Activated CD4-positive, alpha-beta T cell treated with anti-CD3 and anti-CD28 coated beads, Interleukin-2, amount 50 U/mL, for 4 hours (primary cell): ENCODE measurements at places on chromosomes 12 and 14.

GRCh38 chr12:49200919-49201594 lies 12.2 kb upstream of the TUBA1A start:
- DNase-seq: no peak

GRCh38 chr12:21843795-21844194 lies 69.3 kb upstream of the KCNJ8 start:
- DNase-seq: no peak

DNA sequence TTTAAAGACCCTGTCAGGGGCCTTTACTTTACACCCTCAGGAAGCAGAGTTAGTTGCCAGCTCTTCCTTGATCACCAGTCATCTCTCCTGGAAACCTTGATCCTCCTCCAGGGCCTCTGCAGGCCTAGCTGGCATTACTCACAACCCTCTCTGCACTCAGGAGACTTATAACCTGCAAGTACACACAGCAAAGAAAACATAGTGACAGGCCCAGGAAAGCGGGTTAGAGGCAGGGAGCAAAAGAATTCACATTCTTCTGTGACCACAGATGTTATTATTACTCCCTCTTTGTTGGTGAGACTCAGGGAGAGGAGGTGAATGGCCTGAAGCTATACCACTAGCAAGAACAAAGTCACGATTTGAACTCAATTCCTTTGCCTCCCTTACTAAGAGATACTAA lies 87.4 kb downstream of the OR11H12 start:
- DNase-seq: no peak

- no peak for DNase-seq
These were observed 9.8 kb downstream of the SLC38A1 start for GRCh38 chr12:46259071-46259470.

DNA sequence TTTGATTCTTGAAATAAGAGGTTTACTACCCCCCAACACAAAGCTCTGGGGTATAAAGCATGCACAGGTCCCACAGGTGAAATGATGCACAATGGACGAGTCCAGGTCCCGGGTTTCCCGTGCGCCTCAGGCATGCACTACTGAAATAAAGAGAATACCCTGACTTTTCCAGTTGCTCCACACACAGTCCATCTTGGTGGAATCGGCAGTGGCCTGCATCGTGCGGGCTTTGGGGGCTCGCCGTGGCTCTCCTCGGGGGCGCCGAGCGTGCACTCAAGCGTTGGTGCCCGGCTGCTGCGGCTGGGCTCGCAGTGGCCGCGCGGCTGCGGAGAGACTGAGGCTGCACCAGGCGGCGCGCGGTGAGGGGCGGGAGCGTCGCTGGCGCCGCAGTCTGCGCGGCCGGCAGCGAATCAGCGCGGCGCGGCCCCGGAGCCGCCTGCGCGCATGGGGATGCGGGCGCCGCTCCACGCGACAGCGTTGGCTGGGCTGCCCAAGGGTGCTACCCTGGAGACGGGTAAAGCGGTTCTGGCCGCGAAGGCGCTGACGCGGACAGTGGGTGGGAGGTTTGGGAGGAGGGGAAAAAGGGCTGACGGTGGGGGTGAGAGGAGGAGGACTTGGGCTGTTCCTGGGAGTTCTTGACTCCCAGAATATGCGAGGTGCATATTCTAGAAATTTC lies 53.8 kb upstream of the CCDC175 start:
- no peak for DNase-seq

DNA sequence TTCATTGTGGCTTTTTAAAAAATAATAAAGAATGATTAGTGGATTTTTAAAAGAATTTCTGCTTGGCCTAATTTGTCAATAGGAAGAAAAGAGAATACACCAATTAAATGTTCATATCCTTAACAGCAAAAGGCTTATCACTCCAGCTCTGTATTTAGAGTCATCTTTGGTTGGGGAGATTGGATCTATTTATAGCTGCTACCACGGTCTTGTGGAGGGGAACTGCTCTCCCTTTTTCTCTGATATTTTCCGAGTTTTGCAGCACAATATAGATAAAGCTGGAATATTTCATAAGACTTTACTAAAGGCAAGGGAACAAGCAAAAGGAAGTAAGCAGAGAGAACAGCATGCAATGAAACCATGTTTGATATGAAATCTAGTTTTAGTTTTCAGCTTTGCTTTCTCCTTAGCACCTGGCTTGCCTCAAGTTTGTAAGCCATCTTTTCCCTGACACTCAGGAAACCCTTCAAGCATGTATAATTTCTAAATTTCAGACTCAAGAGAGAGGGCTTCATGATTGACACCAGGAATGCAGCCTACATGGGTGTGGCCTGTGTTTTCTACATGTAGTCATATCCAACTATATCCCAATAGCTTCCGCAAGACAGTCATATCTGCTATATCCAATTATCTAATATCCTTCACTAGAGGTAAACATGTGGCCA lies 35.2 kb downstream of the BRMS1L start:
- no peak for DNase-seq

GRCh38 chr14:38723959-38724358 lies 379.1 kb downstream of the SEC23A start:
- no peak for DNase-seq
